Camera-type eye (tissue), 1 donor: ENCODE measurements at places on chromosomes 7 and 10. TPM values are rescaled to one million over a fixed set of nuclear protein-coding genes. Genes with fewer than 3 reads are reported as not detected.

Gene KLF14
- total RNA-seq, result 0.16 TPM

Gene ABCC2
- 3.4 TPM for total RNA-seq

Gene CCDC186
- 66.1 TPM for total RNA-seq

Gene LRRC18
- total RNA-seq, result not detected

Gene FKBP6
- total RNA-seq, result not detected

Gene LIPN
- total RNA-seq, result not detected

Gene CHST15
- total RNA-seq, result 17.4 TPM

Gene HGF
- total RNA-seq, result 10.9 TPM
